Common myeloid progenitor, CD34-positive (primary cell): ENCODE measurements at places on chromosomes 11 and 22.

- no peaks in the 10 kb centered on the region for H3K4me1 ChIP-seq
- H3K27me3 ChIP-seq = no peaks in the 10 kb centered on the region
- no peak overlapping the region for H3K27ac ChIP-seq
- H3K4me3 ChIP-seq = no peak overlapping the region
- peaks cover 23% of the 10 kb centered on the region for H3K36me3 ChIP-seq
Measured at GRCh38 chr22:44139773-44140172, 41.0 kb upstream of the PARVG start.

GRCh38 chr11:106656646-106657045 lies 361.6 kb downstream of the GUCY1A2 start:
- no peak for DNase-seq
- H3K4me1 ChIP-seq = no peaks in the 10 kb centered on the region
- no peak overlapping the region for H3K27ac ChIP-seq
- no peaks in the 10 kb centered on the region for H3K27me3 ChIP-seq
- no peaks in the 10 kb centered on the region for H3K36me3 ChIP-seq

- H3K27ac ChIP-seq = no peak overlapping the region
- no peak overlapping the region for H3K4me3 ChIP-seq
- no peak for DNase-seq
- H3K4me1 ChIP-seq = peaks cover 11% of the 10 kb centered on the region
Measured at GRCh38 chr22:19730198-19730597, 6.9 kb downstream of the GP1BB start.

- H3K27me3 ChIP-seq = no peaks in the 10 kb centered on the region
- H3K36me3 ChIP-seq = no peaks in the 10 kb centered on the region
- no peak overlapping the region for H3K27ac ChIP-seq
- no peaks in the 10 kb centered on the region for H3K4me1 ChIP-seq
- no peak overlapping the region for H3K4me3 ChIP-seq
- no peak for DNase-seq
Measured at GRCh38 chr11:132064987-132065620, 694.7 kb downstream of the NTM start.

DNA sequence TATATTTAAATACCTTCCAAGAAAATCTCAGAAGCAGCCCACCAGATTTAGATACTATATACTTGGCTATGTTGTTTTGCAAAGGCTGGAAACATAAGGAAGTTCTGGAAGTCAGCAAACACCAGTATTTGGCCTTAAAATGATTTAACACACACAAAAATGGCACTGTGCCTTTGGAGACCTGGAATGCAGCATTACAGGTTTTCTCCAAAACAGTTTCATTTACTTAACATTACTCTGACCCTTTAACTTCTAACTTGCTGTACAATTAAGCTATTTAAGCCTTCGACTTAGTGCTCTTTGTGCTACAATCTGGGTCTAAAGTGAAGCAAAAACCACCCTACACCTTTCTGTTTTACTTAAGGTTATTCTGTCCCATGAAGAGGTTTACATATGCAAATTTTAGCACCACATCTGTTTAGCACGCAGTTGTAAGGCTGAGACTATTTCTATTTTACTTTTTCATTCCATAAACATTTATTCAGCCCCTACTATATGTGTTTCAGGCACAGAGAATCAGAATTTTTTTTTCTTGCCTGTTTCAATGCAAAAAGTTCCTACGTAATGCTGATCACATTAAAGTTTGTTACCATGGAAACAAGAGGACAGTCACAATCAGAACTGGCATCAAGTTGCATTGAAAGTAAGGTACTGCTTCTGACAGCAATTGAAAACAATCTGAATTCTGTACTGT lies 70.3 kb downstream of the MAML2 start:
- no peaks in the 10 kb centered on the region for H3K36me3 ChIP-seq
- no peaks in the 10 kb centered on the region for H3K4me1 ChIP-seq
- H3K4me3 ChIP-seq = no peak overlapping the region
- H3K27me3 ChIP-seq = no peaks in the 10 kb centered on the region
- peak; percentile 64 for DNase-seq

GRCh38 chr11:93541884-93542810 lies 1.0 kb downstream of the SMCO4 start:
- peak overlapping the region; percentile 43 for H3K27ac ChIP-seq
- no peaks in the 10 kb centered on the region for H3K27me3 ChIP-seq
- H3K4me3 ChIP-seq = peak overlapping the region; percentile 76
- peak; percentile 78 for DNase-seq

GRCh38 chr11:117204283-117205080 lies 5.3 kb downstream of the TAGLN start:
- no peak overlapping the region for H3K27ac ChIP-seq
- H3K27me3 ChIP-seq = no peaks in the 10 kb centered on the region
- no peak overlapping the region for H3K4me3 ChIP-seq
- no peaks in the 10 kb centered on the region for H3K36me3 ChIP-seq

DNA sequence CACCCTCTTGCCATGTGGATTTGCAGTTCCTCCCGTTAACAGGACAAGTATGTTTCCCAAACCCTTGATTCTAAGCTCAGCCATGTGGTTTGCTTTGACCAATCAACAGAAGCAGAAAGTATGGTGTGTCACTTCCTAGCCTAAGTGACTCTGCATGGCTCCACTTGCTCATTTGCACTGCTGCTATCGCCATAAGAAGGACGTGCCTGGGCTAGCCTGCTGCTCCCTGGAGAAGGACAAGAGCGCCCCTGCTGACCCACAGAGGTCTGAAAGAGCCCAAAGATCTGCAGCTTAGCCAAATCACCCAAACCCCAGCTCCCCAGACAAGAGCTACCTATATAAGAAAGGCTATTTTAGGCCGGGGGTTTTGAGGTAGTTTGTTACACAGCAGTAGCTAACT lies 18.0 kb downstream of the TBRG1 start:
- no peak overlapping the region for H3K27ac ChIP-seq
- no peak for DNase-seq
- H3K36me3 ChIP-seq = peaks cover 2% of the 10 kb centered on the region

DNA sequence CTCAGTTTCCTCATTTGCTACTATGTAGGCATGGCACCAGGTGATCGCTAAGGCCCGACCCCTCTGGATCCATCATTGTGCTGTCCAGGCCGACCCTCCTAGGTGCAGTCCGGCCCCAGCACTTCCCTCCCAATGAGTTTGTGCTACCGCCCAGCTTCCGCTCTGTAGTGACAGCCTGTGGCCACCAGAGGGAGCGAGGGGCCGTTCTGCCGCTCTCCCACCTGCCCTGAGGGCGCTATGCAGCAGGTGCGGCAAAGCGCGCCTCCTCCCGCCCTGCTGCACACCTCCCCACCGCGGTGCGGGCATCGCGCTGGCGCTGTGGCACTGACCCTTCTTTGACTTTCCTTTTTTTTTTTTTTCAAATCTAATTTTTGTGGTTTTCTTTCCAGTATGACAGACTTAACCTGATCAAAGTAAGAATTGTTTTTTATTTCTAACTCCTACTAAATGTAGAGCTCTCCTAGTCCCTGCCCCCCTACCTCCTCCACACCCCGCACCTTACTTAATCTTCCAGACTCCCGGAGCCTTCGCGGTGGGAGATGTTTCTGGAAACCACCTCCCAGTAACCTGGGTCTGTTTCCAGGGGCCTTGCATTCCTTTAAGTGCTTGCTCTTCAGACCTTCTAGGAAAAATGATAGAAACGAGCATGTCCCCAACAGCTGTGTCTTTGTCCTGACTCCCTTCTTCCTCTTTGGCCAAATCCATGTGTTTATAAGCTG lies 73.7 kb downstream of the SCN3B start:
- no peak overlapping the region for H3K4me3 ChIP-seq
- no peaks in the 10 kb centered on the region for H3K27me3 ChIP-seq
- peak; percentile 58 for DNase-seq
- H3K27ac ChIP-seq = no peak overlapping the region
- H3K4me1 ChIP-seq = peaks cover 9% of the 10 kb centered on the region
- no peaks in the 10 kb centered on the region for H3K36me3 ChIP-seq

- peaks cover 5% of the 10 kb centered on the region for H3K4me1 ChIP-seq
- DNase-seq = peak; percentile 38
- H3K4me3 ChIP-seq = no peak overlapping the region
- no peak overlapping the region for H3K27ac ChIP-seq
- no peaks in the 10 kb centered on the region for H3K27me3 ChIP-seq
Measured at GRCh38 chr22:40247976-40248375, 70.3 kb downstream of the TNRC6B start.

DNA sequence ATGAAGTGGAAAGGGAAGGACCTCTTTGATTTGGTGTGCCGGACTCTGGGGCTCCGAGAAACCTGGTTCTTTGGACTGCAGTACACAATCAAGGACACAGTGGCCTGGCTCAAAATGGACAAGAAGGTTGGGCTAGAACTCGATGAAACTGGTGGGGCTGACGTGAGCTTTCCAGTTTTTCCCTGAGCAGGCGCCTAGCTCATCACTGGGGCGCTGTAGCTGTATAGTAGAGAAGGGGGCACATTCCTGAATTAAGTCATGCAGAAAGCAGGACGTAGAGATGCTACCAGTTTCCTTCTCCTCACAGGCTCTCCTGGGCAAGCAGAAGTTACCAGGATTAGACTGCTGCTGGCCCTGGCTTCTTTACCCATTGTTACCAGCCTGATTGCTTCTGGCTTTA lies 33.3 kb downstream of the NF2 start:
- H3K27ac ChIP-seq = no peak overlapping the region
- H3K36me3 ChIP-seq = peaks cover 14% of the 10 kb centered on the region
- H3K27me3 ChIP-seq = no peaks in the 10 kb centered on the region
- H3K4me3 ChIP-seq = no peak overlapping the region
- DNase-seq = no peak

DNA sequence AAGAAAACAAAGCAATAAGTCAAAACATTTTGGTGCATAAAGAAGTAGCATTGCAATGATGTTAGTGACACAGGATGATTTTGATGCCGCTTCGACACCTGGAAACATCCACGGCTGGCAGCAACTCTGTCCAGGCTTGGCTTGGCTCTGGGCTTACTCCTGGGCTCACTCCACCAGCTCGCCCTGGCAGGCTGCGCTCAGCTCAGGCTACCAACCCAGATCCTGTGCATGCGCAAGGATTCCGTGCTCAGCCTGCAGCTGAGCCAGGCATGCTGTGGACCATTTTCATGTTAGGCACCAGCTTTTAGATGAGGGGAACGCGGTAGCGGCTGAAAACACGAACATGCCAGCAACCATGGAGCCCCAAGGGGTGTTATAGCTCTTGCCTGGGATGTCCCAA lies 66.0 kb downstream of the SLC25A17 start:
- no peaks in the 10 kb centered on the region for H3K27me3 ChIP-seq
- H3K4me3 ChIP-seq = no peak overlapping the region
- no peak for DNase-seq
- no peaks in the 10 kb centered on the region for H3K36me3 ChIP-seq
- H3K27ac ChIP-seq = no peak overlapping the region

GRCh38 chr11:118670063-118670462 lies 9.4 kb downstream of the TREH start:
- DNase-seq = no peak
- no peak overlapping the region for H3K4me3 ChIP-seq
- H3K4me1 ChIP-seq = no peaks in the 10 kb centered on the region
- H3K27me3 ChIP-seq = no peaks in the 10 kb centered on the region
- no peaks in the 10 kb centered on the region for H3K36me3 ChIP-seq

DNA sequence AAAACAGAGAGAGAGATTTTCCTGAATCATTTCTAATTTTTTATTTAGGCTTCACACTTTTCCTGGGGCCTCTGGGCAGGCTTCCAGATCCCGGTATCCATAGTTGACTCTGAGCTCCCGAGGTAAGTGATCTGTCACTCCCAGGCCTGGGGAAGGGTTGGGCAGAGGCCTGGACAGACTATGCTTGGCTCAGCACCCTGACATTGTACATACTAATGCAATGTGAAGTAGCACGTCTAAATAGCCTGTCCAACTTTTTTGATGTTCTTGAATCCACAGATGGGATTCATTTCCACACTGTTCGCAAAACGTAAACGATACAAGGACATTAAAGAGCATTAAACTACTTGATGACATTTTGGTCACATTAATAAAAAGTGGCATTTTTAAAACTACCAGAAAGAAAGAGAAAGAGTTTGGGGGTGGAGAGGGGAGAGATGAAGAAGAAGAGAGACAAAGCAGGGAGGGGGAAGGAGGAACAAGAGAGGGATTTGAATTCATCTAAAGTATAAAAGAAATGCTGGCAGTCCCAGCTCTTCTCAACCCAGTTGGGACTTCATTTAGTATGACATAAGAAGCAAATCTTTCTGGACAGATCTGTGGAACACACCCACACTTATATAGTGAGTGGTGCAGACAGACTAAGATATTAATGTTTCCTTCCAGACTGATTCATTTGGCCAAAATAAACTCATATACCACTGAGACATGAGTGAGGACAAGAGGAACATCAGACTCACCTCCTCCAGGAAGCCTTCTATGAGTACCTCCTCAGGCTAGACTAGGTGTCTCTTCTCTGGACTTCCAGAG lies 514.2 kb downstream of the SOX6 start:
- no peak overlapping the region for H3K4me3 ChIP-seq
- no peaks in the 10 kb centered on the region for H3K4me1 ChIP-seq
- H3K27me3 ChIP-seq = no peaks in the 10 kb centered on the region
- H3K27ac ChIP-seq = no peak overlapping the region

DNA sequence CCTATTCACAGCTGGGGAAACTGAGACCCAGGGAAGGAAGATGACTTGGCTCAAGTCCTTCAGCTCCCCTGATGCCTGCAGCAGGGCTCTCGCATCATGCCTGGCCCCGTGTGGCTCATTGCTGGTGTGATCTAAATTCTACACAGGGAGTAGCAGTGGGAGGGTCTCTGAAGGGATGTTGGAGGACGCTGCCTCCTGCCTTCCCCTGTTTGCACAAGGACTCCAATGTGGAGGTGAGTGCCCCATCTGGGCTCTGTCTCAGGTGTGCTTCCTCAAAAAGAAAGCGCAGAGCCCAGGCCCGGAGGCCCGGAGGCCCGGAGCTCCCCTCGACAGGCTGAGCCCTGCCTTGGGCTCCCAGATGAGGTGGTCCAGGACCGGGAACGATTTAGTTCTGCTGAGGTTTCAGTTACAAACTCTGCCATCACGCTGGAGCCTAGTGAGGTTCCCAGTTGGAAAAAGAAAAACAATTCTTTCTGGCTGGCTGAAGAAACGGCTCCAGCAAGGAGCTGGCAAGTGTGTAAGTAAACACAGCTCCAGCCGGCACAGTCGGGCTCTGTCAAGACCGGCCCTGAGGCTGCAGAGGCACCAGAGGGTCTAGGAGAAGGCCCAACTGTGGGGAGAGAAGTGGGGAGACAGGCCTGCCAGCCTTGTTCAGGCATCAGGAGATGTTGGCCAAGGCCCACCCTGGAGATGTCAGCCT lies 49.8 kb downstream of the NAT10 start:
- H3K27me3 ChIP-seq = no peaks in the 10 kb centered on the region
- DNase-seq = no peak
- H3K36me3 ChIP-seq = peaks cover 4% of the 10 kb centered on the region
- peak overlapping the region; percentile 28 for H3K27ac ChIP-seq
- no peak overlapping the region for H3K4me3 ChIP-seq

- no peak overlapping the region for H3K27ac ChIP-seq
- DNase-seq = no peak
- no peak overlapping the region for H3K4me3 ChIP-seq
Measured at GRCh38 chr11:116500026-116500946, 272.5 kb downstream of the BUD13 start.

DNA sequence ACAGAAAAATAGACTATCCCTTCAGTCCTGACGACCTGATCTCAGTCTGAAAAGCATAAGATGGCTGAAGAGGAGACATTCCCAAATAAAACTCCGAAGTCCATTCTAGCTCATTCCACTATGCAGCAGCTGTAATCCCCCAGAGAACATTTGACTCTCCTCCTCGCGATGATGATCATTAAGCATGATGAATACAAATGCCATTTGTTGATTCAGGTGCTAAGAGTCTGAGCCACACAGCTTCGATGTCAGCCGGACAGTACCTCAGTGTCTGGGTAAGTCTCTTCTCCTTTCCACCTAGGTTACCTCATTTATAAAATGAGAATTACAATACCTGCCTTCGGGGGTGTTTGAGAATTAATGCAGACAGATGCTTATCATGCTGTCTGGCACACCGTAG lies 94.8 kb downstream of the TENM4 start:
- no peaks in the 10 kb centered on the region for H3K36me3 ChIP-seq
- H3K4me3 ChIP-seq = no peak overlapping the region
- no peak overlapping the region for H3K27ac ChIP-seq
- no peaks in the 10 kb centered on the region for H3K4me1 ChIP-seq
